Umbilical cord (tissue), 2 donors: ENCODE measurements at places on chromosomes 2 and 18. TPM values are rescaled to one million over a fixed set of nuclear protein-coding genes. Genes with fewer than 3 reads are reported as not detected.
A peak's percentile ranks its signal among the peaks of the same experiment; 100 is the strongest.

- no peak for DNase-seq
Observed at GRCh38 chr18:26711756-26712155, 153.8 kb downstream of the AQP4 start.

GRCh38 chr2:10347562-10347948 lies 44.9 kb downstream of the HPCAL1 start:
- no peak for DNase-seq

DNA sequence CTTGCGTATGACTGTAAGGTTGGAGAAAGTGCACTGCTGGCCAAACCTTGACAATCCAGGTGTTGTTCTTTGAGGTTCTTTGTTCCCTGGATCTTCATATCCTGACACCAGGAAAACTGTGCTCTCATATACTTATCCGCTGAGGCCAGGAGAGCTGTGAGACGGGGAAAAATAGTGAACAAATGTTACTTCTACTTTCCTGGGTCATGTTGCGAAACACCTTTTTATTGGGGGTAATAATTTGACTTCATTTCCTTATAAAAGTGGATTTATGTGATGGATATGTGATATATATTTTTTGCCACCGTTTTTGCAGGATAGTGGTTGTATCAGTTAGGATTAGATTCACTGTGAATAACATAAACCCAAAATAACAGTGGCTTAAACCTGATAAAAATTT lies 336.1 kb downstream of the OSR1 start:
- no peak for DNase-seq

DNA sequence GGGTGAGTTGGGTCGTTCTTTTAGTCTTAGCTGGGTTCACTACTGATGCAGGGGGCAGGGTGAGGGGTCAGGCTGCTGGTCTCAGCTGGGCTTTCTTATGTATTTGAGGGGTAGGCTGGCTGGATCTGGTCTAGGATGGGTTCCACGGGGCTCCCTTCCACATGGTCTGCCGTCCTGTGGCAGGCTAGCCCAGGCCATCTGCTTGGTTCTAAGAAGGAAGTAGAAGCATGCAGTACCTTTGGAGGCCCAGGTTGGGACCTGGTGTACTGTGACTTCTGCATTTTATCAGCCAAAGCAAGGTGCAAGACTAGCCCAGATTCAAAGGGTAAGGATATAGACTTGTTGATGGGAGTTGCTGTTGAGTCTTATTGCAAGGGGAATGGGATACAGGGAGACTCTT lies 35.5 kb upstream of the MGAT5 start:
- DNase-seq, result no peak

DNA sequence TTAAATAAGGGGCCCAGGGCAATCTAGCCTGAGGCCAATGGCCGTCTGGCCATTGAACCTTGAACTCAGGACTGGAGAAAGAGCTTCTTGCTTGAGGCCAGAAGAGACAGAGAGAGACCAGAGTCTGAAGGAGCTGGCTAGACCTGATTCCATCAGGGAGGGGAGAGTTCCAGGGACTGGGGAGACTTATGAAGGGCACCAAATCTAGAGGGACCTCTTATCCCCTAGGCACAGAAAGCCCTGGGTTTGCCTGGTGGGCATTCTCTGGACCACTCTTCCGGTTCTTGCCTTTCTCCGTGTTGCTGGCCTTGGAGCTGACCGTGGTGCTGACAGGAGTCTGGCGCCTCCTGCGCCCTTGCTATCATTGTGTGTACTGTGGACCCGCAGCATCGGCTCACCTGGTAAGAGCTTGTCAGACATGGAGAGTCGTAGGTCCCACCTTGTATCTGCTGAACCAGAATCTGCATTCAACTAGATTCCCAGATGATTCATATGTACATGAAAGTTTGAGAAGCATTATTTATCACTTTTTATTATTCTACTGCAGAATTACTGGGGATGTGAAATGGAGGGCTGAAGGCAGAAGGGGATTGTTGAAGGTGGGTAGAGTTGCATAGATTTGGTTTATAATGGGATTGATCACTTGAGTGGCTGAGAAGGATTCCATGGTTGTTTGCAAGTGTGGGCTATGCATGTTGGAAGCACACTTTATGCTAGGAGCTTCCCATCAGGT lies 4.3 kb upstream of the TRPM8 start:
- DNase-seq, result peak; percentile 10

DNA sequence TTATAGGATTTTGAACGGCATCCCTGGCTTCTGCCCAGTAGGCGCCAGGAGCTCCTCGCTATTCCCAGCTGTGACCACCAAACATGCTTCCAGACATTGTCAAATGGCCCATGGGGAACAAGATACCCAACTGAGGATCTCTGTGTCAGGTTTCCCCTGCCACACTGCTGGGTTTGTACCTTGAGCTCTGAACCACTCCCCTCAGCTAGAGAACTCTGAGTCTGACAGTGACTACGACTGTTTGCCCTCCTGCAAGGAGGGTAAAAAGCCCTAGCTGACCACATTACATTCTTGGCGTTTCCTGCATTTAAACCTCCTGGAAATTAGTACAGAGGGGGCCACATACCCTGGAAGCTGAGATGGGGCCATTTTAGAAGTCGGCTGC lies 12.4 kb downstream of the LRRFIP1 start:
- no peak for DNase-seq

DNA sequence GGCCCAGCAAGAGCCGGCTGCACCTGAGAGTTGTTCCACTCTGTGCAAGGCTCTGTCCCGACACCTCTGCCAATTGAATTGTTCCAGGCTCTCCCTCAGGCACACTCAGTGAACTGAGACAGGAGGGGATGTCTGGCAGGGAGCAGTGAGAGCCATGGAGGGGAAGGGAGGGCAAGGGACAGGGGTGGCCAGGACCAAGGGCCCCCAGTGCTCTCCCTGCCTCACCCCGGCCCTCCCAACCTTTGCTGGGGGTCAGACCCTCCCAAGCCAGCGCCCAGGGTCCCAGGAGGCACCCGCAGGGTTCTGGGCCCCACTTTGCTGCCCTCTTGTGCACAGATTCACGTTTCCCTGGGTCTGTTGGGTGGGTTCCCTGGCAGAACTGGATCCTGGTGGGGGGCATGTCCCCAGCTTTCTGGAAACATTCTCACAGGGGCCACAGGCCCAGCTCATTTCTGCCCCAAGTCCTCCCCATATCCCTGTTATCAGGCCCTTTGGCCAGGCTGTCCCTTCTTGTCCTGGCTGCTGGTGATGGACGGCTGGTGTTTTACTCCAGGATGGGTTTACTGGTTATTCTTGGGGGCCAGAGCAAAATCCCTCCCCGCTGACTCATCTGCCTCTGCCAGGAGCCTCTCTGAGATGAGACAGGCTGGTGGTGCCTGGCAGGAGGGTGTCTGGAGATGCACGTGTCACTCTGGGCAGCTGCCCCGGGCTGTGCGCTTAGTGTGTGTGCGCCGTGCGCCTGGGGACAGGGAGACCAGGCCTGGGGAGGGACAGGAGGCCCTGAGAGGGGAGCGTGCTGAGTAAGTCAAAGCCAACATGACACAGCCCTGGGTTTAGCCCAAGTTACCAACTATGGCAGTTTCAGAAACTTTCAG lies 136.5 kb upstream of the CTDP1 start:
- DNase-seq, result peak; percentile 46

The C1QL2 gene
- total RNA-seq, result 0.48 TPM

The CFAP65 gene
- 2.9 TPM for total RNA-seq
